ENCODE measurements at places on chromosomes 16 and 17. TPM values are rescaled to one million over a fixed set of nuclear protein-coding genes. Genes with fewer than 3 reads are reported as not detected.

Gene GUCY2D
- 0.09 TPM for total RNA-seq

Gene RNF167
- total RNA-seq: 16.9 TPM

Gene USP6
- under 0.01 TPM for total RNA-seq

Gene ANKRD40CL
- not detected for total RNA-seq

Gene CDYL2
- 2.0 TPM for total RNA-seq

Gene GRAP
- 0.34 TPM for total RNA-seq

Gene ASPA
- total RNA-seq: 3.3 TPM

Gene ZNF624
- total RNA-seq: 4.2 TPM

Gene C17orf107
- total RNA-seq: 3.5 TPM

Gene KIF2B
- total RNA-seq: not detected

Gene CA5A
- not detected for total RNA-seq

Gene CDK12
- 17.2 TPM for total RNA-seq

Gene GFAP
- total RNA-seq: 0.17 TPM

Gene ABCC6
- total RNA-seq: 2.1 TPM

Gene LPCAT2
- total RNA-seq: 15.8 TPM

Gene RNU2-1
- not detected for total RNA-seq

Gene ZG16
- total RNA-seq: not detected

Gene SOST
- total RNA-seq: not detected

Gene TAT
- not detected for total RNA-seq

Gene NUP85
- total RNA-seq: 21.1 TPM

Gene HS3ST3A1
- 11.2 TPM for total RNA-seq

Gene CFAP97D1
- not detected for total RNA-seq

Gene SLC38A8
- total RNA-seq: not detected

Gene CACNA1H
- under 0.01 TPM for total RNA-seq

Gene PRSS36
- 0.17 TPM for total RNA-seq

Gene DHX40
- 59.9 TPM for total RNA-seq

Gene CSH1
- not detected for total RNA-seq

Gene BEAN1
- not detected for total RNA-seq

Gene GRIN2C
- total RNA-seq: 0.16 TPM

Gene AXIN2
- 4.2 TPM for total RNA-seq

Gene INCA1
- total RNA-seq: 0.09 TPM

Gene ZNF385C
- not detected for total RNA-seq

Gene BLTP2
- 110 TPM for total RNA-seq

Gene HSD11B2
- not detected for total RNA-seq

Gene C16orf46
- total RNA-seq: 0.34 TPM

Data from bronchial smooth muscle cell (primary cell).